ENCODE measurements at places on chromosomes 3 and 15.
A peak's percentile ranks its signal among the peaks of the same experiment; 100 is the strongest.

DNA sequence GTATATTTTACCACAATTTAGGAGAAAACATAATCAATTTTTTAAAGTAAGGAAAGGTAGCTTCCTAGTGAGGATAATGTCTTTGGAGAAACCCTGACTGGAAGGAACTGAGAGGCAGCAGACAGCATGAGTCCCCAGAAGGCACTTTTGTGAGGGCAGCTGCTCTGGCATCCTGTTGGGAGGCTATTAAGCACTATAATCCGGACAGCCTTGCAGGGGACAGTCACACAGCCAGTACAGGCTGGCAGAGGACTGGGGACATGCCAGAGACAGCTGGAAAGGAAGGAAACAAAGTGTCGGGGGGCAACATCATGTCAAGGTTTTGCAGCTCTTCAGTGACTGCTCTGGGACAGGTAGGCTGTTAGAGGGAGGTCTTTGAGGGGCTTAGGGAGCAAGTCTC is 15.7 kb downstream of the ACAN start:
- no peak for DNase-seq

DNA sequence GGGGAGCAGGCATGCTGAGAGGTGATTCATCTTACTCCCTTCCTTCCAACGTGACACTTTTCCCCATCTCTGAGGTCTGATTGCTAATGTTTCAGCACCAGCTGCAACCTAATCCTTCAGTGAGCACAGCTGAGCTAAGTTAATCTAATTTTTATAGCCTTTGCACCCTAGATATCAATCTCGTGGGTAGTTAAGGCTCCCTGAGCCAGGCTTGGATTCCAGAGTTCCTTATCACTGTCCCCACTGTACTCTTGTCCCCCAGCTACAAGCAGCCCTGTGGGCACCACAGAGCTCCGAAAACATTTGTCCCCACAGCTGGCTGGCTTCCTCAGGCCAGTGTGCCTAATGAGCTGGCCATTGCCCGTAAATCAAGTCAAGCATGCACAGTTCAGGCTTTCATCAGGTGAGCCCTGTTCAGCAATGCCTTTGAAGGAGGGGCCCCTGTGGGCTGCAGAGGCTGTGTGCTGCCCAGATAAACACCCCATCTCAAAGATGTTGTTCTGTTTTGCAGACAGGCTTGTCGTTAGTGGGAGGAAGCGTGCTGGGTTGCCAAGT is 376.9 kb upstream of the RASGRP1 start:
- no peak for DNase-seq

DNA sequence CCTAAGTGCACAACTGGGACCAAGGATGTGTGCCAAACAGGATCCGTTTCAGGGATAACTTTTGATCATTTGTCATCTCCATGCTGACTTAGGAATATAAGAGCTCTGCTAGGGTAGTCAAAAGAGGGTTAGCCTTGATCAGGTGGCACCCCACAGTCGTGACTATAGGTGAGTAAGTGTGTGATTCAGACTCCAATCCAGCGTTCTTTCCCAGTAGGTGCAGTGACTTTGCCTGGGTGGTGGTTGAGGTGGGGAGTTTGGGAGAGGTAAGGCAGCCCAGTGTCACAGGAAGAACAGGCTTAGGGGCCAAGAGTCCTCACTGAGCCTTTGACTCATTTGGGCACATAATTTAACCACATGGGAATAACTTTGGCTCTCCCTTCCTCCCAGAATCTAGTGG is 51.0 kb downstream of the CHDH start:
- DNase-seq, result no peak

DNA sequence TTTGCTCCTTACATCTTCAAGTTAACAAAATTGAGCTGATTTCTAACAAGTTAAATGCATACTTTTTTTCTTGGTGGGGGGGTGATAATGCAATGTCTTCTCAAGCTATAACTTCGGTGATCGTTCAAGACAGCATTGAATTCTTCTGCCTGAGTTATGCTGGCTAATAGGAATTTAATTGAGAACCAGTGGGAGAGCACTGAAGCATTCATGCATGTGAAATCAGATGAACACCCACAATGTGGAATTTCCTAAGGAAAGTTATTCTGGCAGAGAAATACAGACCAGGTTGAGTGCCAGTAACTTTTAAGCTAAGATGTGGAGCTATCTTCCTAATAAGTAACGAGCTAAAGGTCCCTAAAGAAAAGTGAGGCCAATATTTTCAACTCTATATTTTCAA is 3.0 kb downstream of the SPATA16 start:
- no peak for DNase-seq

GRCh38 chr3:150333477-150333876 is 74.6 kb upstream of the TSC22D2 start:
- DNase-seq, result no peak

DNA sequence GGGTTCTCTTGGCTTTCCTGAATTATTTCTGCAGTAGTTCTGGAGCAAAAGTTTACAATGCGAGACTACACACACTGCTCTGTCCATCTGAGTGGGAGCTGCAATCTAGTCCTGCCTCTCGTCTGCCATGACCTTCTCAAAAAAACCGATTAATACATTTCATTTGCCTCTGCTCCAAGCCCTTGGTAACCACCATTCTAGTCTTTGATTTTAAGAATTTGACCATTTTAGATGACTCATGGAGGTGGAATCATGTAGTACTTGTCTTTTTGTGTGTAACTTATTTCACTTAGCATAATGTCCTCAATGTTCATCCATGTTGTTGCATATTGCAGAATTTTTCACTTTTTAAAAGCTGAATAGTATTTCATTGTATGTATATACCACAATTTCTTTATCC is 356.9 kb downstream of the SV2B start:
- DNase-seq, result no peak

- no peak for DNase-seq
Measured at GRCh38 chr15:69158201-69158842, 2.1 kb upstream of the GLCE start.

DNA sequence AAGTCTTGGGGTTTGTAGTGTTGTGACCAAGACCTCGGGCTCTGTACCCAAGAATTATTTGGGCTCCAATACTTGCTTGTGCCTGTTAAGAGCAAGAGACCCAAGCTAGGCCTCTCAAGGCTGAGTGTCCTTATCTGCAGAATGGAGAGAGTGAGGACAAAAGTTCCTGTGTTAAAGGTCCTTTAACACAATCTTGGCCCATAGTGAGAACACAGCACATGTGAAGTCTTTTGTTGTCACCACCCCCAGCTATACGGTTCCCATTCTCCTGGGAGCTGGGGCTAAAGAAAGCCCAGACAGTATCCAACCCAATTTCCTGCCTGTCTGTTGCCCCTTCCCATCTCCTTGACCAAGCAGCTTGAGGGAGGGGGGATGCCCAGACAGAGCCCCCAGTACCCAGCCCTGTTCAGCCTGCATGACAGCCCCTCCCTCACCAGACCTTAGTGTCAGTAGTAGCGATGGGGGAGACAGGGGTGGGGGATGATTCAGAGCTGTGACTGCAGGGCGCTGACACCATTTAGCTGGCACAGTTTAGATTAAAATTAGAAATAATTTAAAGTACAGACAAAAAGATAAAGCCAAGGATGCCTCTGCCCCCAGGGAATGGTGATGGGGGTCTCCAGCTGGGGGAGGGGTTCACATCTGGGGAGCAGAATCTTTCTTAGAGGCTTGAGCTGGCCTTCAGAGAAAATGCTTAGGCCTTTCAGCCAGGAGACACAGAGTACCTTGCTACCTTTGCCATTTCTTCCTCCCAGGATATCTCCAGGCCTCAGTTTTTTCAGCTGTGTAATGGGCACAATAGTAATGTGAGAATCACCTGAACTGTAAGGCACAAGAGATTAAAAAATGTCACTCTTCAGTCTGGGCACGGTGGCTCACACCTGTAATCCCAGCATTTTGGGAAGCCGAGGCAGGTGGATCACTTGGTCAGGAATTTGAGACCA is 2.7 kb downstream of the PRKCD start:
- no peak for DNase-seq

- DNase-seq, result no peak
Measured at GRCh38 chr15:99732124-99732750, 1.0 kb downstream of the LYSMD4 start.

DNA sequence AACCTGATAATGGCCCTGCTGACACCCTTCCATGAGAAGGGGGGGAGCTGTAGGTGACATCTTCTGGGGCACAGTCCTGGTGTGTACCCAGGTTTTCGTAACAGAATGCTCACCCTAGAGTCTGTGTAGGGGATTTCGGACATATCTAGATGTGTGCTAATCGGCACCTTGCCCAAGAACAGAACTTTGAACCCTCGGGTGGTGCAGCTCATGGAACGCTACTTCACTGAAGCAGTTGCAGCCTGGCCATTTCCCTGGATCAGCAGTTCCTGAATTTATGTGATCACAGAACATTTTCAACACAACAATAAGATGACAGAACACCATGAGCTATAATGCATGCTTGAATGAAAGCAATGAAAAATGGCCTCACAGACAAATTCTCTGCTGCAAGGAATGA is 57.5 kb upstream of the MUC13 start:
- no peak for DNase-seq

DNA sequence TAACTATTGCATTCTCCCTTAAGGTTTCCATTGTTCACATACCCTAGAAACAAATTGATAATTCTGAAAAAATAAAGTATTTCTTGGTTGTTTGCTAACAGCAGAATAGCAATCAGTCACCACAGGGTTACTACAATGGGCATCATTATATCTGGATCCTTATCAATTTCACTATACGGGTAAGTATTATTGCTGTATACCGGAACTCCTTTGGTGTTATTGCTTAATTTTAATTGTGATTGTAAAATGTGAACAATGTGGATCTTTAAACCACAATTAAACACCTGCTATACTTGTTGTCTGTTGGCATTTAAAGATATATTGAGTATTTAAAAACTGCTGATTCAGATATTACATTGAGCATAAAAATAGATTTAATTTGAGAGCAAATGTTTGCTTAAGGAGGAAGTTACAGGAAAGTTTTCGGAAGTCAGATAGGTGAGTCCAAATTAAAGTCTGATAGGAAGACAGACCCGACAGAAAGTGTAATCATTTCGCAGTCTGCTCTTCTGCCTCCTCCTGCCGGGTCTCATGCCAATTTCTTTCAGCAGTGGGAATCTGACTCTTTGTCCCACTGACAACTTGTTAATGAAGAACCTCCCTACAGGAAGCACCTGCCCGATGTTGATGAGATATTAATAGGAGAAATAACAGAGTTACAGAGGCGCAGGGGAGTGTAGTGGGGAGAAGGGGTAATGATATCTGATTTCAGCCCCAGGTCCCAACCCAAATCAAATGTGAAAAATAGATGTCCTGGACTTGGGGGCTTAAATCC is 169.7 kb upstream of the TBC1D5 start:
- DNase-seq, result no peak

- DNase-seq, result no peak
Measured at GRCh38 chr15:88376574-88377174, 90.5 kb downstream of the MRPL46 start.

DNA sequence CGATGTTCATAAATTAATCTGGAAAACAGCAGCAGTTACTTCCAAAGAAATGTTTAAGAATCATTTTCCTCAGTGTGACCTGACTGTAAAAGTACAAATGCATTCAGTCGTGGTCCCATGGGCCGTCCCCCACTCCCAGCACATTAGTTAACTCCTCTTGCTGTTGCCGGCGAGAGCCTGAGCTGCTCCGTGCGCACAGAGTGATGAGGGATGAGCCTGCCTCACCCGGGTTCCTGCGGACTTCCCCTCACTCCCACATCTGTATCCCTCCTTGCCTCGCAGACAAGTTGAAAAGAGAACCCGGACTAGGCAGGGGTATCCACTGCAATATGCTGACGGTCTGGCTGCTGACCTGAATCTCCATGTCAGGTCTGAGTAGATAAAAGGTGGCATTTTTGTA is 861.7 kb upstream of the NR2F2 start:
- no peak for DNase-seq

GRCh38 chr3:55935241-55935640 is 448.1 kb upstream of the WNT5A start:
- DNase-seq, result no peak

GRCh38 chr3:49805367-49805782 is 2.3 kb downstream of the INKA1 start:
- DNase-seq, result peak; percentile 46

GRCh38 chr15:25700916-25701315 is 162.2 kb downstream of the ATP10A start:
- no peak for DNase-seq

- no peak for DNase-seq
Measured at GRCh38 chr15:77983091-77983707, 94.3 kb downstream of the TBC1D2B start.

DNA sequence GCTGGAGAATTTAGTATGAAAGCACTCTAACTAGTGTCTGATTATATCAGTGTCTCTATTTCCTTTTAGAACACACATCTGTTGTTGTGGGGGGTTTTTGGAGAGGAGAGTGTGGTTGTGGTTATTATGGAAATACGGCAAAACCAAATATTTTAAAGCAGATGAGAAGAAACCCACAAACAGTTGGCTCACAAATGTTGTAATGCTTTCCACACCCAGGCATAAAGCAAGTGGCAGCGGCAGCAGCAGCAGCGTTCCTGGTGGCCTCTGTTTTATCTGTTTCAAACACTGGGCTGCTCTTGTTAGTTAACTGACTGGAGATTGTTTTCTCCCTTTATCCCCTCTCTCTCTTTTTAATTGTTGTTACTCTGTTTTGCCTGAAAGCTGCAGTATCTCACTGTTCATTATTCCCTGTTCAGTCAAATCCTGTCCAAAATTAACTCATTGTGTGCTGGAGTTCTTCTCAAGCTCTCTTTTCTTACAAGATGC is 1045.5 kb upstream of the NR2F2 start:
- DNase-seq, result no peak

- no peak for DNase-seq
Measured at GRCh38 chr3:59436164-59436958, 386.5 kb upstream of the CFAP20DC start.

DNA sequence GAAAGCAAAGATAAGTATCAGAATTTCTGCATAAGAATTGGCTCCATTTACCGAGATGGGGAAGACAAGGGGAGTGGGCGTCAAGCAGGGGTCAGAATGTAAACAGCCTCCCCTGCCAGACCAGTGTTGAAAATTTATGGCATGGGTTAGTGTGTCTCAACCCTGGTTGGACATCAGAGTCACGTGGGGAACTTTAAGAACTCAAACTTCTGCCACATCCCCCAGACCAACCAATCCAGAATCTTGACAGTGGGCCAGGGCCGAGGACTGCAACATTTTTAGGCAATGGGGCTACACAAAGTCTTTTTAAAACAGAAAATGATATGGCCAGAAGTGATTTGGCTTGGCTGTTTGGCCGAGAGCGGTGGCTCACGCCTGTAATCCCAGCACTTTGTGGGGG is 14.3 kb upstream of the MASP1 start:
- no peak for DNase-seq

DNA sequence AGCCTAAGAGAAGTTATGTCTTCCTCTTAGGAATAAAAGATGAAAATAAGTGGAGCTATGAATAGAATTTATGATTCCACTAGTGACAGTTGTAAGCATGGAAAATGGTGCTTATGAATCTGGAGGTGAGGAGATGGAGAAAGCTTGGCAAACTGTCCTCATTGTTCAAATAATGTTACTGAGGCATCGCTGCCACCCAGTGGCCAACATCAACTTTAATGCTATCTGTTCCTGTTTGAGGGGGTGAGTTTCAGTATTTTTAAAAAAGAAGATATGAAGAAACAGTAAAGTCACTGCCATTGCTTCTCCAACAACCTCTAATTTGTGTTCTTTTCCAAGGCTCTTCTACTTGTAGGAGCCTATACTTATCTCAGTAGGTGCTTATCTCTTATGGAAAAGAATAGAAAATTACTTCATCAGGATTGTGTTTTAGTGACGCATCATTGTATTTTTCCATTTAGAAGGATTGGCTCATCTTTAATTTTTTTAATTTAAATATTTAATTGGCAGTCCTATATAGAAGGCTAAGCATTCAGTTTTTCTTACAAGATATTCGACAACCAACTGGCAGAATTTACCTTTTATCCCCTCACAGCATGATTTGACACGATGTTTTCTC is 260.4 kb upstream of the P2RY1 start:
- DNase-seq, result no peak

- DNase-seq, result no peak
Measured at GRCh38 chr3:158769952-158770740, 31.7 kb upstream of the MFSD1 start.
